Caki2 (cell line): ENCODE measurements at places on chromosomes 2 and 18. TPM values are rescaled to one million over a fixed set of nuclear protein-coding genes. Genes with fewer than 3 reads are reported as not detected.

GRCh38 chr2:192127434-192127833, 67.3 kb downstream of the TMEFF2 start:
- no peak for DNase-seq

DNA sequence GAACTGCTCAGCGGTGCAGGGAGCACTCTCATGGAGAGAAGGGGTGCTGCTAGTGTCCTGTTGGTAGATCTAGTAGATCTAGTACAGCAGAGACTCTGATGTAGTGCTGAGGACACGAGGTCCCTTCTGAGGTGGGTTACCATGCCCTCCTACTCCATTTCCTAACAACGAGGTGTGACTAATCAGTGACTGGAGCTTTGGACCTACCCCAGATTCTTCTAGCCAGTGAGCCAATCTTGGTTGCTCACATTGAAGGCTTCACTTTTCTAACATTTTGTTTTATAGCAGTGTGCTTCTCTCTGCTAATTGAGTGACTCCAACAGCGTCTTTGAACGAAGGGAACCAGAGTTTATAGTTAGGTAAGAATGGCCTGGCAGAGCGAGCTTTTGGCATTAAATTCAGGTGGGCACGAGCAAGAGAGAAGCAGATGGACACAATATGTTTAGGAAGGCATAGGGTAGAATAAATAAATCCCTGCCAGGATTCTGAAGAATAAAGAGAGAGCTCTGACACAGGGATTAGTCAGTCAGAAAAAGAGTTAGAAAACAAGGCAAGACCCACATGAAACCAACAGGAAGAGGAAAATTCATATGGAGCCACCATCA, 306.0 kb upstream of the RAB12 start:
- no peak for DNase-seq

DNA sequence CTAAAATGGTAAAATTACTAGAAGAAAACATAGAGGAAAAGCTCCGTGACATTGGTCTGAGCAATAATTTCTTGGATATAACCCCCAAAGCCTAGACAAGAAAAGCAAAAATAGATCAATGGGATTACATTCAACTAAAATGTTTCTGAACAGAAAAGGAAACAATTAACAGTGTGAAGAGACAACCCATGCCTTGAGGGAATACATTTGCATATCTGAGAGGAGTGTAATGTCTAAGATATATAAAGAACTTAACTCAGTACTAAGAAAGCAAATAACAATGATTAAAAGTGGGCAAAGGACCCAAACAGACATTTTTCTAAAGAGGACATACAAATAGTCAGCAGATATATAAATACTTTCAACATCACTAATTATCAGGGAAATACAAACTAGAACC, 206.2 kb downstream of the VAPA start:
- no peak for DNase-seq

DNA sequence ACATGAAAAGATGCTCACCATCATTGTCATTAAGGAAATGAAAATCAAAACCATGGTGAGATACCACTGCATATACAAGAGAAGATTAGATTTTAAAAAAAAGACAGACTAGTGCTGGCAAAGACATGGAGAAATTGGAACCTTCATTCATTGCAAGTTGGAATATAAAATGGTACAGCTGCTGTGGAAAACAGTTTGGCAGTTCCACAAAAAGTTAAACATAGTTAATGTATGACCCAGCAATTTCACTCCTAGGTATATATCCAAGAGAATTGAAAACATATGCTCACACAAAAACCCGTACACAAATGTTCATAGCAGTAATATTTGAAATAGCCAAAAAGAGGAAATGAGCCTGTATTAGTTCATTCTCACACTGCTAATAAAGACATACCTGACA, 33.7 kb upstream of the MBOAT2 start:
- no peak for DNase-seq

DNA sequence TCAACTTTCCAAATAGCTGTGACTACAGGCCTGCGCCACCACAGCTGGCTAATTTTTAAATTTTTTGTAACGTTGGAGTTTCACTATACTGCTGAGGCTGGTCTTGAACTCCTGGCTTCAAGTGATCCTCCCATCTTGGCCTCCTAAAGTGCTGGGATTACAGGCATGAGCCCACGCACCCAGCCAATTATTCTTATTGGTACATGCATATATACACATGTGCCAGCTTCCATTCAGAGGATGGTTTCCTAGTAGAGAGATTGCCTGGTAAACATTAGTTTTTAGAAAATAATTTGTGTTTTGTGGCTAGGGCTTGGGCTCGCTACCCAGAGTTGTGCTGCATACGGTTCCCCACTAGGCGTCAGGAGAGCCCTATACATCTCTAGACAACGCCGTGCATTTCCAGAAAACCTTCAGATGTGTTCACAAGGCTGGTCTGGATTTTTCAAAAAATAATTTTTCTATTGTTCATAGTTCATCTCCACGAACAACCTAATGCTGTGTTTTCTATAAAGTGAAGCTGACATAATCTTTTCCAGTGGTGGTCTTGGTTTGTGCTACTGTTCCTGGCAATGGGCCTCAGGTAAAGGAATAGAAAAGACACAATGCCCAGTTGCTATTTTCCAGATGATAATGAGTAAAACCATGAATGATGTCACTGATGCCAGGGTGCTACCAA, 14.6 kb upstream of the AFG3L2 start:
- DNase-seq = peak; percentile 48

The BCL2 gene
- total RNA-seq = 5.1 and 9.1 TPM in 2 replicates

The IL1RL1 gene
- total RNA-seq = not detected in 2 replicates
